Lung (tissue), 17 donors: ENCODE measurements at places on chromosomes 7 and 10. TPM values are rescaled to one million over a fixed set of nuclear protein-coding genes. Genes with fewer than 3 reads are reported as not detected.

DNA sequence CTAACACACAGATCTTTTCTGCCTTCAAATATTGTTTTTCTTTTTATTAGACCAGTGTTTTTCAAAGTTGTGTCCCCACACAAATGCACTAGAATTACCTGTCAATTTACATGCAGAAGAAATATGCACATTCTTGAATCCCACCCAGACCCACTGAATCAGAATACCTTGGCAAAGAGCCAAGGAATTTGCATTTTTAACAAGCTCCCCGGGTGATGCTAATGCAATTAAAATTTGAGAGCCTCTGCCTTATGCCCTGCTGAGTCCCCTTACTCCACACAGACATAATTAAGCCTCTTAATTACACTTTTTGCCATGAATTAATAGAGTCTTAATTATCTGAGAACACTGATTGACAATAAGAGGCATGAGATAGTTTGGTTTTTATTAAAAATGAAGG lies 201.2 kb upstream of the GRB10 start:
- no peaks in the 10 kb centered on the region for H3K27me3 ChIP-seq
- no peak overlapping the region for H3K27ac ChIP-seq
- H3K36me3 ChIP-seq: no peaks in the 10 kb centered on the region
- no peak overlapping the region for H3K4me3 ChIP-seq

DNA sequence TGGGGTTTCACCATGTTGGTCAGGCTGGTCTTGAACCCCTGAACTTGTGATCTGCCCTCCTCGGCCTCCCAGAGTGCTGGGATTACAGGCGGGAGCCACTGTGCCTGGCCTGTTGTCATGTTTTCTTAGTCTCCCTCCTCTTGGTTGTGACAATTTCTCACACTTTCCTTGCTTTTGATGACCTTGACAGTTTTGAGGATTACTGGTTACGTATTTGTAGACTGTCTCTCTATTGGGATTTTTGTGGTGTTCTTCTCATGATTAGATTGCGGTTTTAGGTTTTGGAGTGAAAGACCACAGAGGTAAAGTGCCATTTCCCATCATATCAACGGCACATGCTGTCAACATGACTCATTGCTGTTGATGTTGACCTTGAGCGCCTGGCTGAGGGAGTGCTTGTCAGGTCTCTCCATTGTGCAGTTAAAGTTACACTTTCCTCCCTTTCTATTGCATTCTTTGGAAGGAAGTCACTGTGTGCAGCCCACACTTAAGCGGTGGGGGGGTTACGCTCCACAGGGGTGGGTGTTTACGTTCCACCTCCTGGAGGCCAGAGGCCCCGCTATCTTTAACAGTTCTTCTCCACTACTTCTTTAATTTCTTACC lies 10.8 kb downstream of the NEURL1 start:
- peaks cover 13% of the 10 kb centered on the region for H3K27me3 ChIP-seq
- H3K4me1 ChIP-seq: no peaks in the 10 kb centered on the region
- no peak for DNase-seq
- no peaks in the 10 kb centered on the region for H3K36me3 ChIP-seq
- H3K4me3 ChIP-seq: no peak overlapping the region
- no peak overlapping the region for H3K27ac ChIP-seq

- no peaks in the 10 kb centered on the region for H3K27me3 ChIP-seq
- peaks cover 23% of the 10 kb centered on the region for H3K36me3 ChIP-seq
- DNase-seq: peak; percentile 11
- H3K27ac ChIP-seq: no peak overlapping the region
- no peaks in the 10 kb centered on the region for H3K4me1 ChIP-seq
- no peak overlapping the region for H3K4me3 ChIP-seq
These were observed 13.4 kb downstream of the NOC3L start for GRCh38 chr10:94349327-94349726.

DNA sequence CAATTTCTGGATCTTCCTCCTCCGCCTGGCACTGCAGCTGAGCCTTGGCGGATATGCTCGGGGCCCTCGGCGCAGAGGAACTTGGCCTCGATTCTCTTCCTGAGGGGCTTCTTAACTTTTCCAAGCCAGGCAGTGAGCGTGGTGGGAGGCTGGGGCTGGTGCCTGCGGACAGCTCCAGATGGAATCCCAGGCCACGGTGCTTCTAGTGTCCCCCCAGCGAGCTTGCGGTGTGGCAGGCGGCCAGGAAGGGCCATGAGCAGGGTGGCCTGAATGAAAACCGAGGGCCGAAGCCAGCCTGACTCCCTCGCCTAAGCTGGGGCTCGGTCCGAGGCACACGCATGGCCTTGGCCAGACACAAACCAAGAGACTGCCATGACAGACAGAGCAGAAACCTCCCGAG lies 31.3 kb downstream of the RCC1L start:
- DNase-seq: no peak
- H3K27ac ChIP-seq: no peak overlapping the region
- peaks cover 4% of the 10 kb centered on the region for H3K36me3 ChIP-seq
- H3K4me1 ChIP-seq: no peaks in the 10 kb centered on the region
- H3K4me3 ChIP-seq: no peak overlapping the region

DNA sequence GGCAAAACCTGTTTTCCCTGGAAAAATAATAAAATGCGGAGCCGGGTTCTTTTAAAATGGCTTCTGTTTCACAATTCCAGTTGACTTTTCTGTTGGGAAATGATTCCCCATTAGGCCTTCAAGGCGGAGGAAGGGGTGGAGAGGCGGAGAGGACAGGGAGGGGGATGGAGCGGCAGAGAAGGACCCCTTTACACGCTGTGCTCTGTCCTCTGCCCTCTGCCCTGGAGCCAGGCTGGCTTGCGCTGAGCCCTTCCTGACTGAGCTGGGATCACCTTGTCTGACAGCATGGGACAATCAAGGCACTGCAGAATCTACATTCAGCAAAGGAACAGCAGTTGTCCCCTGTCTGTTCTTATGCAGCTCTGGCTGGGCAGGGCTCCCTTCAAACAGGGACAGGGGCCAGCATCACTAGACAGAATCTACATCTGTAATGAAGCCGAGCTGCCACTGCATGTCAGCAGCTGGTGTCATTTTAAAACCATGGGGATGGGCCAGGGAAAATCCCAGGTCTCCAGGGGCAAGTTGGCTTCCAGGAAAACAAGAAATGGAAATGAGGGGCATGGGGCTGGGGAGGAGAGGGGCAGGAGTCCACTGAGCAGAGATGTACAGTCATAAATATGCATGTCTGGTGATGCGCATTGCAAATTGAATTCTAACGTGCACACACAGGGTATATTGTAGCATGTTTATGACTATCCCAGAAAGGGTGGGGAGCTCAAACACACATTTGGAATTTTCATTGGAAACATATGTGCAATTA lies 120.0 kb downstream of the MKX start:
- no peak for DNase-seq
- no peak overlapping the region for H3K27ac ChIP-seq
- H3K27me3 ChIP-seq: no peaks in the 10 kb centered on the region

GRCh38 chr10:10921826-10922461 lies 95.7 kb upstream of the CELF2 start:
- H3K36me3 ChIP-seq: peaks cover 3% of the 10 kb centered on the region
- H3K4me3 ChIP-seq: no peak overlapping the region
- H3K27me3 ChIP-seq: no peaks in the 10 kb centered on the region
- DNase-seq: peak; percentile 54
- peaks cover 13% of the 10 kb centered on the region for H3K4me1 ChIP-seq

- no peaks in the 10 kb centered on the region for H3K27me3 ChIP-seq
- no peak for DNase-seq
- H3K4me3 ChIP-seq: no peak overlapping the region
These were observed 8.0 kb downstream of the COA1 start for GRCh38 chr7:43721193-43721806.

- peaks cover 5% of the 10 kb centered on the region for H3K4me1 ChIP-seq
- no peaks in the 10 kb centered on the region for H3K27me3 ChIP-seq
- H3K36me3 ChIP-seq: no peaks in the 10 kb centered on the region
- no peak for DNase-seq
- H3K27ac ChIP-seq: no peak overlapping the region
- H3K4me3 ChIP-seq: no peak overlapping the region
These were observed 141.7 kb upstream of the KCND2 start for GRCh38 chr7:120131096-120131839.

GRCh38 chr7:78993341-78993740 lies 460.1 kb downstream of the MAGI2 start:
- no peaks in the 10 kb centered on the region for H3K27me3 ChIP-seq
- no peaks in the 10 kb centered on the region for H3K36me3 ChIP-seq
- DNase-seq: no peak
- no peaks in the 10 kb centered on the region for H3K4me1 ChIP-seq
- no peak overlapping the region for H3K4me3 ChIP-seq

DNA sequence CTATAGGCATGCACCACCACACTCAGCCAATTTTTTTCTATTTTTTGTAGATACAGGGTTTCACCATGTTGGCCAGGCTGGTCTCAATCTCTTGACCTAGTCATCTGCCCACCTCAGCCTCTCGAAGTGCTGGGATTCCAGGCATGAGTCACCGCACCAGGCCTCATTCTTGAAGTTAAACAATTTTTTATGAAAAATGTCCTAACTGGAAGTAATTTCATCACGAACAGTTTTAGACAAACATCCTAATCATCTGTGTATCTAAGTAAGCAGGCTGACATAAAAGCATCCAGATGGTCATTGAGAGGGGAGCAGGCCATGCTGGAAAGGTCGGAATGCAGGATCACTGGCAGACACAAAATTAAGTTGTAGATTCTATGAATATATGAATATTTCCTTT lies 269.1 kb downstream of the ZMYND11 start:
- H3K4me3 ChIP-seq: no peak overlapping the region
- no peak overlapping the region for H3K27ac ChIP-seq
- no peaks in the 10 kb centered on the region for H3K27me3 ChIP-seq
- H3K36me3 ChIP-seq: peaks cover 35% of the 10 kb centered on the region
- peak; percentile 11 for DNase-seq

DNA sequence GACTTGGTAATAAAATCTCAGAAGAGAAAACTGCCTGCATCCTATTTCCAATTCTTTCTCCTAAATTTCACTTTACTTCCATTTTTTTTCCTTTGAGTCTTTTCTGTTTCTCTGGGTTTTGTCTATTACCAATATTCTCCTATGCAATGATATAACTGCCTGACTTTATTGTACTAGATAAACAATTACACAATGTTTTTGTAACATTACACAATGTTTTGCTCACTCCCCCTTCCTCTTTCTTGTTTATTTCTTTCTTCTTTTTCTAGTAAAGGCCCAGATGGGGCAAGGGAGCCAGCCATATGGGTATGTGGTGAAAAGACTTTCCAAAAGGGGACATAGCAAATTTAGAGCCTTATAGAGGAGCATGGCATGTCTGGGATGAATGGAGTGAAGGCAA lies 278.7 kb upstream of the PHYHIPL start:
- no peak overlapping the region for H3K27ac ChIP-seq
- no peaks in the 10 kb centered on the region for H3K4me1 ChIP-seq
- H3K36me3 ChIP-seq: no peaks in the 10 kb centered on the region
- DNase-seq: peak; percentile 49
- no peaks in the 10 kb centered on the region for H3K27me3 ChIP-seq

DNA sequence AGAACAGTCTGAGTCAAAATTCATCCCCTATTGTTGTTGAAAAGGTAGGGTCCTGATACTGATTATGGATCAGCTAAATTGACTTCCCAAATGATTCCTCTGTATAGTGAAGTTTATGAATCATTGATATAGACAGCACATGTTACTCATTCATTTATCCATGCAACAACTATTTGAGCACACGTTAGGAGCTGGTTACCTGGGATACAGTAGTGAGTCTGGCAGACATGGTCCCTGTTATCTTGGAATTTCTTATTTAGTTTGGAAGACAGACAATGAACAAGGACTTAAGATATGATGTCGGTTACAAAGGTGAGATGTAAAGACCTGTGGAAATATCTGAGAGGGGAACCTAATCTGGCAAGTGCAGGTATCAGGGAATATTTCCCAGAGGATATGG lies 28.0 kb upstream of the KIAA1217 start:
- no peak for DNase-seq
- H3K4me1 ChIP-seq: peaks cover 7% of the 10 kb centered on the region
- no peak overlapping the region for H3K27ac ChIP-seq
- no peaks in the 10 kb centered on the region for H3K36me3 ChIP-seq
- H3K4me3 ChIP-seq: no peak overlapping the region
- no peaks in the 10 kb centered on the region for H3K27me3 ChIP-seq

GRCh38 chr7:116709336-116709735 lies 37.3 kb downstream of the MET start:
- no peaks in the 10 kb centered on the region for H3K36me3 ChIP-seq
- H3K27me3 ChIP-seq: no peaks in the 10 kb centered on the region
- no peaks in the 10 kb centered on the region for H3K4me1 ChIP-seq
- DNase-seq: no peak
- H3K4me3 ChIP-seq: no peak overlapping the region

DNA sequence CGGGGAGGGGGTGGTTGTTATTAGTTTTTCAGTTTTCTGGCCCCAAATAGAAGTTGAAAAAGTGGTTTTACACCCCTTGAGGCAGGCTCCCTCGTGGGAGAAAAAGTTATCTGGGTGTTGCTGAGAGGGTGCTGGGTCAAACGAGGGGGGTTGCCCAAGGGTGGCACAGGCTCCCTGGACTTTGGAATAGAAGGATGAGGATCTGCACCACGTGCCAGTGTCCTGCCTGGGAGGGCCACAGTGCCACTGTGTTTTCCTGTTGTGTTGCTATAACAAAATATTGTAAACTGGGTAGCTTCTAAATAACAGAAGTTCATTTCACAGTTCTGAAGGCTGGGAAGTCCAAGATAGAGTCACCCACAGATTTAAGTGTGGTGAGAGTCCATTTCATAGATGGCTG lies 181.9 kb downstream of the CXCL12 start:
- no peak overlapping the region for H3K4me3 ChIP-seq
- H3K36me3 ChIP-seq: no peaks in the 10 kb centered on the region
- DNase-seq: no peak
- H3K27ac ChIP-seq: no peak overlapping the region
- no peaks in the 10 kb centered on the region for H3K4me1 ChIP-seq

DNA sequence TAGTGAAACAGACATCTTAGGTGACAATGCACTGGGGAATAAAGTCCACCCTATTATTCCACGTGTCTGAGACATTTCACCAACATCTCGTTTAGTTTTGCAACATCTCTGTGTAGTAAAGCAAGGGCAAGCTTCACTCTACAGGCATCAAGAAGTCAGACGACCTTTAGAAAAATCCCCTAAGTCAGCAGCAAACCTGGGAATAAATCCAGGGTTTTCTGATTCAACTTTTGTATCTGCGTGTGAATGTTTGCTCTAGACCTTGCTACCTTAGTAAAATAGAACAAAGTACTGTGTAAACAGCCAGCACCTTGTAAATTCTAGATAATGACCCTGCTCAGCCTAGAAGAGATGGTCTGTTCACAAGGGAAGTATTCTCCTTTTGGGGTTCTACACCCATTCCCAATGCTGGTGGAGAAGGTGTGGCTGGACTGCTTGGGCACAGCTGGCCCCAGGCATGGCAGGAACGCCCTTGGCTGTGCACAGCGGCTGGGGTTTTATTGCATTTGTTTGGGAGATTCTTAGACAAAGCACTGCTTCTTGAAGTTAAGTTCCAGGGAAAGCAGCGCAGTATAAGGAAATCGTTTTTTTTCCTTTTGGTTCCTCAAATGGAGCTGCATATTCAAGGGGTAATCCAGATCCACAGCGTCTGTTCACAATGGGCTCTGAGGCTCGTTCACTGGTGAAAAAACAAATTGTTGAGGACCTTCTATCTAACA lies 38.3 kb upstream of the GALNTL5 start:
- no peaks in the 10 kb centered on the region for H3K27me3 ChIP-seq
- DNase-seq: no peak
- H3K4me1 ChIP-seq: no peaks in the 10 kb centered on the region
- no peaks in the 10 kb centered on the region for H3K36me3 ChIP-seq
- no peak overlapping the region for H3K27ac ChIP-seq

The PTF1A gene
- not detected for total RNA-seq

The GPR15LG gene
- total RNA-seq: not detected
